ENCODE measurements at places on chromosomes 13 and 19.
A peak's percentile ranks its signal among the peaks of the same experiment; 100 is the strongest.

DNA sequence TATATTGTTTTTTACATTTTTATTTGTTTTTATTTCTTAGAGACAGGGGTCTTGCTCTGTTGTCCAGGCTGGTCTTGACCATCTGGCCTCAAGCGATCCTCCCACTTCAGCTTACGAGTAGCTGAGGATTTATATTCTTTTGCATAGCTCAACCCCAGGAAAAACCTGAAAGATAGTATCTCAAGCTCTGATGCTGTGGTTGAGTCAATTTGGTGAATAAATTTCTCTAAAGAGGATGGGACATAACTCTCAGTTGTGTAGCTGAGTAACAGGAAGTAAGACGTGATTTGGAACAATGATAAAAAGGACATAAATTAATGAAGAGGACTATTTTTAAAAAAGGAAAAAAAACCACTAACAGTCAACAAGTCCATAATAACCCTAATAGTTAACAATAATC is 79.8 kb upstream of the TNFSF11 start:
- no peak for DNase-seq

DNA sequence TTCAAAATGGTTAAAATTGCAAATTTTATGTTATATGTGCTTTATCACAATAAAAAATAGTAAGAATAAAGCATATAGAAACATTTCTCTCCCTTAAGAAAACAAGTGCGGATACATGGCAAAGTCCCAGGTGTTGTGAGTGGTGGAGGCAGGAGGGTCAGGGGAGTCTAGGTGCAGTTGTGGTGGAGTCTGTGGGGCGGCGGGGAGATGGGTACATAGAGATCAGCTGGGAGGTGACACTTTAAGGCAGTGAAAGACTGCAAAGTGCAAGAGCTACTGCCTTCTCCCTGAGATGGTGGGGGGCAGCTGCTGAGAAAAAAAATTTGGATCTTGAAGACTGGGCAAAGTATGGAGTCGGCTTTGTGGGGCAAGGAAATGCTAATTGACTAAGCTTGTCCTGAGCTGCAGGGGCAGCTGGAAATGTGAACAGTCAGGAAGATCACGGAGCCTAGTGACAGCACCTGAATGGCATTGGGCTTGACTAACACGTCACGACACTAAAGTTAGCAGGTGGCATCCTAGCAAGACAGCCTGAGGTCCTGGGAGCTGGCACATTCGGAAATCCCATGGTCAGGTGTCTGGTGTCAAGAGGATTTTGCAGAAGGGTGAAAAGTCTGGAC is 72.9 kb upstream of the IRS2 start:
- DNase-seq: no peak

DNA sequence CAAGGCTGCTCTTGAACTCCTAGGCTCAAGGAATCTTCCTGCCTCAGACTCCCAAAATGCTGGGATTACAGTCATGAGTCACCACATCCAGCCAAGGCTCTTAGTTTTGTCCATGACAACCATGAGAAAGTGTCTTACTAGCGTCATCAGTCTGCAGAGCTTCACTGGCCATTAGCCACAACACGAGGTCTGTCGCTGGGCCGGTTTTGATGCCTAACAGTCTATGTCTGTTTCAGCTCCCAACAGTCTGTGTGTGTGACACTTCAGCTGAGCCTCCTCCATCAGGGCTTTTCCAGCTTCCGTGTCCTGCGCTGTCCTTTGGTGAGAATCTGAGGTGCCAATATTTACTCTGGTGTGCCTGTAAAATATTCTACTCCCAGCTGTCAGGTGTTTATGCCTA is 47.6 kb downstream of the CEP89 start:
- DNase-seq: no peak

GRCh38 chr13:36543671-36544070 is 111.4 kb downstream of the CCNA1 start:
- DNase-seq: no peak

GRCh38 chr19:44876930-44877535 is 14.0 kb upstream of the TOMM40 start:
- DNase-seq: no peak

GRCh38 chr13:27924529-27925141 is 4.8 kb downstream of the PDX1 start:
- DNase-seq: no peak

GRCh38 chr13:106989876-106990275 is 421.9 kb upstream of the ARGLU1 start:
- no peak for DNase-seq

DNA sequence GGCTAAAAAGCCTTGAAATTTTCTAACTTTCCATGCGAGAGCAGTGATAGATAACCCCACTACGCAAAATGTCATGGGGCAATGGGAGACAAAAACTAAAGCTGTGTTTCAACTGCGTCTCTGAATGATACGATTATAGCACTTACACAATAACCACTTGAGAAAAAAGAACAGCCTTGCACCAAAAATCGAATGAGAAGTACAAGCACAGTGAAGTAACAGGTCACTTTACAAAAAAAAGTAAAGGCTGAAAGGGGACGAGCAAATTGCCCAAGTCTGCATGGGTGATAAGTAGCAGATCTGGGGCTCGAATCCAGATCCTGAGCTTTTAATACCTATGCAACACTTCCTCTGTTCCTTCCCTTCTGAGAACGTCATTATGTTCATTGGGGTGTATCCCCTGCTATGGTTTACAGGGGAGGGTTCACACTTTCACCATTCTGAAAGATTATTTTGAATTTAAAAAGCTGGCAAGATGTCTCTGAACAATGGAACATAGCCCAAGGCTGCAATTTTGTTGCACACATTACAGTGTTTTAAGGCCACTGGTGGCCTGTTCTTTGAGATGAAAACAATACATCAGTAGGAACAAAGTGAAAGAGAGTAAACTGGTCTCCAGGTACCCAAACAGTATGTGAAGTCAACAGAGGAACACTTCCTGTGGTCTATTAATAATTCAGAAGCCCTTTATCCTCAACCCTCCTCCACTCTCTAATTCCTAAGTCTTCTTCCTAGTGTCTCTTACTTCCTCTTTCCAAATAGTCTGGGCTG is 3.2 kb downstream of the CPB2 start:
- no peak for DNase-seq

DNA sequence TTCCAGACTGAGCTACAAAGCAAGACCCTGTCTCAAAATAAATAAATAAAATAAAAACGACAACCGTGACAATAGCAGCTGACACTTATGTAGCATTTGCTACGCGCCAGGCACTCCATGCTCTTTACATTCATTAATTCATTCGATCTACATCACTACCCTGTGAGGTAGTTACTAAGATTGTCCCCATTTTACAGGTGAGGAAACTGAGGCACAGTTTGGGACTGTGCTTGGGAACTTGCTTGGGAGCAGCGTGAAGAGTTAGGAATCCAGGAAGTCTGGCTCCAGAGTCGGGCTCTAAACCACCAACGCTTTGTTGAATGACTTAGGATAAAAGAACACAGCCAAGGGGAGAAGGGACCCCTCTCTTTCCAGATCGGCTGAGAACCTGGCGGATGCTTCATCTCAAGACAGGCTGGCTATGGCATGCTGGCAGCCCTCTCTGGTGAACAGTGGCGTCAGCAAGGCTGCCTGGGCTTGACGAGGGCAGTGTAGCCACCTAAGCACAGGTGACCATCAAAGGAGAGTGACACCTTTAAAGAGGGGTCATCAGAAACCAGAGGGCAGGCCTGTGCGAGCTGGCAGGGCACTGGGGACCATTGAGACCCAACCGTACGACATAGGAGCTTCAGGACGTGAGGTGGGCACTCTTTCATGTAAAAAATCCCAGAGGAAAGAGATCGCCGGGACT is 591 bp downstream of the DOHH start:
- DNase-seq: no peak

DNA sequence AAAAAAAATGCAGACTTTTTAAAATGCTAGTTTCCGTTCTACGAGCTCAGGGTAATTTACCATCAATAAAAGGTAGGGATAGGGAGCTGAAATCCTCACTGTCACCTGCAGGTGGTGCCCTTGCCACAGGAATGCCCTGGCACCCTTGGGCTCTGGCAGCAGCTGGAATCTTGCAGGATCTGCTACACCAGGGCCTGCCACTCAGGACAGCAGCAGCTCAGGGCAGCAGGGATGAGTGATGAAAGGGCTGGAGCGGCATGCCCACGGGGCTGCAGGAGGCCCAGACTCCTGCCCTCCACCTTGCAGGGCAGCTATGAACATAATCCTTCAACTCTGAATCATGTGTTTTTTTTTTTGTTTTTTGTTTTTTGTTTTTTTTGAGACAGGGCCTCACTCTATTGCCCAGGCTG is 54.0 kb downstream of the GNG7 start:
- peak; percentile 87 for DNase-seq

GRCh38 chr19:55068950-55069864 is 6.3 kb upstream of the RDH13 start:
- DNase-seq: no peak
